ENCODE measurements at places on chromosomes 5 and 9.

GRCh38 chr5:98978528-98978927 is 49.7 kb upstream of the CHD1 start:
- DNase-seq: no peak

GRCh38 chr9:2263665-2264064 is 248.5 kb downstream of the SMARCA2 start:
- DNase-seq: no peak

GRCh38 chr5:174145091-174145490 is 99.6 kb downstream of the NSG2 start:
- no peak for DNase-seq

GRCh38 chr9:17422994-17423680 is 155.7 kb upstream of the SH3GL2 start:
- DNase-seq: no peak

DNA sequence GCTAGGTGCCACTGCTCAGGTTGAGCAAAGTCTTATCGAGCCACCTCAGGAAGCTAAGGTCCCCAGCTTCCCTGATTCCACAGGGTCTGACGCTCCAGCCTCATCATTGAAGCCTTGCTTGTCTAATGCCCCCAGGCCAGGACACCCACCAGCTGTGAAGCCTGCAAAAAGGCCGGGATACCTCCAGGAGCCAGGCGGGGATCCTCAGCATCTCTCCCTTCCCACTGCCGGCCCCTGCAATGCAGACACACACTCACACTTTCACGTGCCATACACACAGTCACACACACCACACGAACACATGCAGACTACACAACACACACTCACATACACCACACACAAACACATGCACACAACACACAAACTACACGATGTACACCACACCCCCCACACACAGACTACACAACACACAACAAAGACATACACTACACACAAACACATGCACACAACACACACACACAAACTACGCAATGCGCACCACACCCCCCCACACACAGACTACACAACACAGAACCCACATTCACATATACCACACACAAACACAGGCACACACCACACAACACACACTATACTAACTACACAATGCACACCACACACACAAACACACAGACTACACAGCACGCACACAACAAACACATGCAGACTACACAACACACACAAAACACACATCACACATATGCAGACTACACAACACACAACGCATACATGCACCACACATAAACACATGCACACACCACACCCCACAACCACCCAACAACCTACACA is 17.8 kb upstream of the S1PR3 start:
- no peak for DNase-seq

- no peak for DNase-seq
Observed at GRCh38 chr5:160800375-160801275, 51.4 kb downstream of the ATP10B start.

DNA sequence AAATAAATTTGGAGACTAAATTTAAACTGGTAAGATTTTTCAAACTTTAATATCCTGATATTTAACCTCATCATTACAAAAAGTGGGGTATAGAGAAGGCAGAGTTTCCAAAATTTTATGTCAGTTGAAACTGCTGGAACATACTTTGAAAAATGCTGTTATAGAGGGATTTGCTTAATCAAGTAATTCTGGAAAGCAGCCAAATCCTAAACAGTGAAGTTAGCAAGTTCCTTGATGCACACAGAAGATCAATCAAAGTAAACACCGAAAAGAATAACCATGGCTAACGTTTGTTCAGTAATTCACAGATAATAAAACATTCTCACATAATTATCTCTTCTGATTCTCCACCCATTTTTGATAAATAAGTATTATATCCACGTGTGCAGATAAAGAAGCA is 8.1 kb upstream of the PRR16 start:
- DNase-seq: no peak

DNA sequence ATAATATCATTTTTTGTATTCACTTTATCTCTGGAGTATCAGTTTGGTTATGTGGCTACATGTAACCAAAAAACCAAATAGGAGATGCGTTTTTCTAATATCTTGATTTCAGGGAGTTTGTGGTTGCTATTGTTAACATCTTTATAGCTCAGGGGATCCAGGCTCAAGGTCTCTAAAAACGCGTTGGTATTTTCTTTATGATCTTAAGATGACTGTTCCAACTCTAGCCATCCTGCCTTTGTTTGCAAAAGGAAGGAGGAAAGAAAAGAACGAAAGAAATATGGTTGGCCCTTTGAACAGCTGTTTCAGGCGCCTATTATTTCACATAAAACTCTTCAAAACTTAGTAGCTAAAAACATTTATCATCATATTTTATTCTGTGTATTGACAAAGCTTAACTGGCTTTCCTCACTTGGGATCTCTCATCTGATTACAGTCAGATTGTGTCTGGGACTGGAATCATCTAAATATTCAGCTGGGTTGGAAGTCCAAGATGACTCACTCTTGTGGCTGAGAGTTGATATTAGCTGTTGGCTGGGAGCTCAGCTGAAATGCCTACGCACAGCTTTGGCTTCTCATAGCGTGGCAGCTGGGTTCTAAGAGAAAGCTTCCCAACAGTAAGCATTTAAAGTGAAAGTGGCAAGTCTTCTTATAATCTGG is 60.1 kb downstream of the FAM174A start:
- no peak for DNase-seq

DNA sequence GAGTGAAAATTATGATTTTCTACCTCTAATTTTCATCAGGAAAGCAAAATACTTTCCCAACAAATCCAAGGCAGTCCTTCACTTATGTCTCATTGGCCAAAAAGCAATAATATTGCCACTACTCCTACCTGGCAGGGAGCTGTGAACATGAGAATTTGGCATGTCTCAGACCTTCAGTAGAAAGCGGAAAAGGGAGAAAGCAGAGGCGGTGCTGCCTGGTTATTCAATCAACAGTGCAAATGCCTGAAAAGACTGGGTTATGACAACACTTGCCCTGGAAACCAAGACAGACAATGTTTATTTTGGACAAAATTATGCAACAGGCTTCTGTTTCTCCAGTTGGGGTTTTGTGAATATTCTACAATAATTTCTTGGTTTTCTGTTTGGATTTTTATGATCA is 194.4 kb downstream of the TAF11L14 start:
- DNase-seq: no peak

GRCh38 chr9:4370501-4370900 is 70.6 kb upstream of the GLIS3 start:
- no peak for DNase-seq

- DNase-seq: no peak
Observed at GRCh38 chr5:107700481-107700880, 29.7 kb upstream of the EFNA5 start.

DNA sequence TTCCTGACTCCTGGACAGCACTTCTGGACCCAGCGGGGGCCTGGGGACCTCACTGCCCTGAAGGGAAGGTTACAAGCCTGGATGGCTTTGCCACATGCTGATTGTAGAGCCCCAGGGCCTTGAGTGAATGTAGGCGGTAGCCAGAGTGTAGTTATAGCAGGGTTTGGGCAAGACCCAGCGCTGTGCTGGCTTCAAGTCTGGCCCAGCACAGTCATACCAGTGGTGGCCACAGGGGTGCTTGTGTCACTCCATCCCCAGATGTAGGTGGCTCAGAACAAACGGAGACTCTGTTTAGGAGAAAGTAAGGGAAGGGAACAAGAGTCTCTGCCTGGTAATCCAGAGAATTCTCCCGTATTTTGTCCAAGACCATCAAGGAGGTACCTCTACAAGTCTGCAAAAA is 84.6 kb downstream of the STARD4 start:
- no peak for DNase-seq

DNA sequence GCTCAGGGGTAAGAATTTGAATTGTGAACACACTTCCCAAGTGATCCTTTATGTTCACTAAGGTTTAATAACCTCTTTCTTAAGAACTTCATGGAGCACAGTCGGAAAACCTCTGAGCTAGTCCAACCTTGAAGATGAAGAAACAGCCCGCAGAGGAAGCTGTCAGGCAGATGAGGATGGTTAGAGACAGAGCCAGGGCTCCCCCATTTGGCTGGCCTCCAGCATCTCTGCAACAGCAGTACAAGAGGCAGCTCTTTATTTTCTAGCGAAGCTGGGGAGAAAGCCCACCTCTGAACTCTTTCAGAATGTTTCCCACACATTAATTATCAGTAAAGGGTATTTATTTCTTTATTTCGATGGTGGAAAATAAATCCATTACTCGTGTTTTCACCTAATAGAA is 350.8 kb downstream of the DMRT2 start:
- no peak for DNase-seq
